Lung microvascular endothelial cell (primary cell): ENCODE measurements at places on chromosomes 7 and 10.

GRCh38 chr7:131431289-131431688 is 103.6 kb downstream of the MKLN1 start:
- no peak for DNase-seq

- peak; percentile 81 for DNase-seq
These were observed 26.9 kb downstream of the ASAH2 start for GRCh38 chr10:50224330-50224952.

- DNase-seq = no peak
These were observed 8.3 kb downstream of the FAM20C start for GRCh38 chr7:200704-201103.

DNA sequence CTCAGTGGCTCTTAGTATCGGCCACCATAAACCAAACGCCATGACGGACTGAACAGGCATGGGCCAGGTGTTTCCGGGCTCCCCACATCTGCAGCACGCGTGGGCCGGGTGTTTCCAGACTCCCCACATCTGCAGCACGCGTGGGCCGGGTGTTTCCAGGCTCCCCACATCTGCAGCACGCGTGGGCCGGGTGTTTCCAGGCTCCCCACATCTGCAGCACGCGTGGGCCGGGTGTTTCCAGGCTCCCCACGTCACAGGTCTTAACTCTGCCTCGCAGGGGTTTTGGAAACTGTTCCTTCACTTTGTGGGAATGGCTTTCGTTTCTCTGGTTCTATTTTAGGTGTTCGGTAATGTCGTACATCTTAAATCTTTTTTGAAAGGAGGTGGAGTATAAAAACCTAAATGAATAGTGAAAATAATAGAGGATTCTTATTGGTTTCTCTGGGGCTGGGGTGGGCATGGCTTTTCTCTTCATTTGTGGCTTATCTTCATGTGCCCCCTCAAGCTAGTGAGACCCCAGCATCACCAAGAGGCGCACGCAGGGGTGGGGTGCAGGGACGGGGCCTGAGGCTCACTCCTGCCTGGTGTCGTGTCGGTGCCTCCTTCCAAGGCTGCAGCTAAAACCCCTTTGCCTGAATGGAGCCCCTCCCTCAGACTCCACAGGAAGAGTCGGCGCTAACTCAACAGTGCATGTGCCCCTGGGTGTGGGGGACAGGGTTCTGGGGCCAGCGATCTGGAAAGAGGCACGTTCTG is 126.3 kb downstream of the WDR37 start:
- no peak for DNase-seq

- DNase-seq = peak; percentile 13
These were observed at the start of gene PRR15 for GRCh38 chr7:29563590-29564495. TSS of gene PRR15 (plus strand) at chr7:29563835. CDS start at chr7:29566330, 2,495 bp downstream.

DNA sequence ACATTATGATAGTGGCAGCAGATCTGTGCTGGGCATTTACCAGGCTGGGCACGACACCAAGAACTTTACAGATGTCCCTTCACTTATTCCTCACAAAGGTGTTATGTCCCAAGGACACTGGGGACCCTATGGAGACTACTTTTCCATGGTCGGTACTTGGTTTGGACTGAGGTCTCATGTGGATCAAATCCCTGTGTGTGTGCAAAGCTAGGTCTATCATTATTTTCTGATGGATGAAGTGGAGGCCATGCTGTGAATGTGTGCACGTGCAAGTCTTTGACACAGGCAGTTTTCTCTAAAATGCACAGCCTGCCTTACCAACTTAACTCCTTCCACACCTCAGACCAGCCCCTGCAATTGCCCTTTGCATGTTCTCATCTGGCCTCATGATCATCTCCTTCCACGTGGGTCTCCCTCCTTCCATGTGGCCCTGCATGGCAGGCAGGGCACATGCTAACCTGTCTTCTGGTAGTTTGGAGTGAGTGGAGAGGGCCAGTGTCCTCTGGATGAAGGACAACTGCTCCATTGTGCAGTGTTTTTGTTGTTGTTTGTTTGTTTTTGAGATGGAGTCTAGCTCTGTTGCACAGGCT is 16.0 kb upstream of the ZNF273 start:
- DNase-seq = no peak

DNA sequence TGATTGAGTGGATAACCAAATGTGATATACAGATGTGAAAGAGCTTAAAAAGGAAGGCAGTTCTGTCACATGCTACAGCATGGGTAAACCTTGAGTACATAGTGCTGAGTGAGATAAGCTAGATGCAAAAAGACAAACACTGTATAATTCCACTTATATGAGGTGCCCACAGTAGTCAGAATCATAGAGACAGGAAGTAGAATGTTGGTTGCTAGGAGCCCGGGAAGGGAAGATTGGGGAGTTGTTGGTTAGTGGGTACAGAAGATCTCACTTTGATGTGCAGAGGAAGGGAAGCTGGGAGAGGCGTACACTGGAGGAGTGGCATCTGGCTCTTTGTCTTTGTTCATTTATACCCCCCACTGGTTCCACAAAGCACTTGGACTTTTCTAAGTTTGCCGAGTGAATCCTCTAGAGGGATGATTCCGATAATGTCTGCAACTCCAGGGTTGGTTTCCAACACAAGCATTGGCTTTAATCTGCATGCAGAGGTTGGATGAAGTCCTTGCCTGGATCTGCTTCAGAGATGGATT is 39.5 kb downstream of the TSPAN14 start:
- no peak for DNase-seq

GRCh38 chr7:36565792-36566356 is 158.4 kb downstream of the AOAH start:
- no peak for DNase-seq

GRCh38 chr7:109663806-109664205 is 1094.1 kb downstream of the DNAJB9 start:
- no peak for DNase-seq

GRCh38 chr7:150811-151221 is 41.6 kb upstream of the FAM20C start:
- no peak for DNase-seq

- no peak for DNase-seq
These were observed 8.1 kb downstream of the PGAM1 start for GRCh38 chr10:97434055-97434454.

- DNase-seq = no peak
These were observed 24.3 kb downstream of the FAM20C start for GRCh38 chr7:216360-217300.

- no peak for DNase-seq
These were observed 138.7 kb downstream of the PTPN20 start for GRCh38 chr10:47049906-47050305.

DNA sequence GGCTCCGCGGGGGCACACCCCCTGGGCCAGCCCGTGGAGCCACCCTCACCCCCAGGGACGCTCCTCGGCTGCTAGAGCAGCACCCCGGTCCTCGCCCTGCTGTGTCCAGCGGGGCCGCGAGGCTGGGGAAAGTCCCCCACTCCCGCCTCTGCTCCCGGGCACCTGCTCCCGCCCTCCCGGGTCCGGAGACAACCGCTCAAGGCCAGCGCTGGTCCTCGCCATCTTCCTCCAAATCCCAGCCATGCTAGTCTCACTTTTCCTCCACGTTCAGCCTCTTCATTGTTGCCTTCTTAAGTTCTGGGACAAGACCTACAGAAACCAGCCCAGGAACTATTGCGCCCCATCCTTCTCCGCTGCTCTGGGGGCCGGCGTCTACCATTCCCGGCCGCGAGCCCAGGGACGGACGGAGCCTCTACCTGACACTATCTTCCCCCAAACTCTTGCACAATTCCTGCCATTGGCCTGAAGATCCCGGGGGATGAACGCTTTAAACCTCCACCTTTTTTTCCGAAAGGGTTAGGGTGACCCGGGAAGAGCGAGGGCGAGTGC is 4.8 kb upstream of the KCP start:
- no peak for DNase-seq

DNA sequence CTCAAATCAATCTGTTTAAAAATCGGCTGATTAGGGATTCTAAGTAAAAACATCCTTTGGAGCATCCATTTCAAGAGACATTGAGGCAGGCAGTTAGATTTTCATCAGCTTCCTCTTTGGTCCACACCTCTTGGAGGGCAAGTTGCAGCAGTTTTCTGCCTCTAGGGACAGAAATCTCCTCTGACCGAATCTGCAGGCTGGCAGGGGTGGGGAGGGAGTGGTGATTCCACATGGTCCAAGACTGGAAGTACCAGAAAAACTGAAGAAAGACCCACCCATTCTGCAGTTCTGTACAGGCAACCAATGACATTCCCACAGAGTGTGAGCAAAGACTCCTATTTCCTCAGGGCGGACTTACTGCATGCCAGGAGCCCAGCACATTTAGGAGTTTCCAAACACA is 29.0 kb downstream of the FGFBP3 start:
- no peak for DNase-seq

DNA sequence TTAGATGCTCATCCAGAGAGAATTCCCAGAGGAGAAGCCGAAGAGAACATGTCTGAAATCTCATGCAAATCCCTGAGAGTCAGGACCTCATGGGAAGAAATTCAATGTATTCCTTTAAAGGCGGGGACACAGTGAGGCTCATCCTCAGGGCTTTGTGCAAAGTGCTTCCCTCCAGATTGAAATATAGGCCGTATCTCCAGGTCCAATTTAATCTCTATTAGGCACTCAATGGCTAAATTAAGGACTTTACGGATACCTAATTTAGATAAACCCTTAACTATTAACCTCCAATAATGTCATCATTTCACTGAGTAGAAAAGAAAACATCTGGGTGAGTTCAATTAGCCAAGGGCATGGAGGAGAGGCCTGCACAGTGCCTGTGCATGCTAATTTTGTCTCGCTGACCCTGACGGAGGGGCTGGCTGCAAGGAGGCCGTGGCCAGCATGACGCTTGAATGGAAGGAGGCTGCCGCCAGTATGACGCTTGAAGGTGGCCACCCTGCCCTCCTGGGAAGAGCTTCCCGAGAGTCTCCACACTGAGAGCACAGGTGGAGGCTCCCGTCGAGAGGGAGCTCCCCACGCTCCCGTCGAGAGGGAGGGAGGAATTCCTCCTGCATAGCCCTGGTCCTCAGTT is 287.6 kb downstream of the ADARB2 start:
- DNase-seq = no peak

DNA sequence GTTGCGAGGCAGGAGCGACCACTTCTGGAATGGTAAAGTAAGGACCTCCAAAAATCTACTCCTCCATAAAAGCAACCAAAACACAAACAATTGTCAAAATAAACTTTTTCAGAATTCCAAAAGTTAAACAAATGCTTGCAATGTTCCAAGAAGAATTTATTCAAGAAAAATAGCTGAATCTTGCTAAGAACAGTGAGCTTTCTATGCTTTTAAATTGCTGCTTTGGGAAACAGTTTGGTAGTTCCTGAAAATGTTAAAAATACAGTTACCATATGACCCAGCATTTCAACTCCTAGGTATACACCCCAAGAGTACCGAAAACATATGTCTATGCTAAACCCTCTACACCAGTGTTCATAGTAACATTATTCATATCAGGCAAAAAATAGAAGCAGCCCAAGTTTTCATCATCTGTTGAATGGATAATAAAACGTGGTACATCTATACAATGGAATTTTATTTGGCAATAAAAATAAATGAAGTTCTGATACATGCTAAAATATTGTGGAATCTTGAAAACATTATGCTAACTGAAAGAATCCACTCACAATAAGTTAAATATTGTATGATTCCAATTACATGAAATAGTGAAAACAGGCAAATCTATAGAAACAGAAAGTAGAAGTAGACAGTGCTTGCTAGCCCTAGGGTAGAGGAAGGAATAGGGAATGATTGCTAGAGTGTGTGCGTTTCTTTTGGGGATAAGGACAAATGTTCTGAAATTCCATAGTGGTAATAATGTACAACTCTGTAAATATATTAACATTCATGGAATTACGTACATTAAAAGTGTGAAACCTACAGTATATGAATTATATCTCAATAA is 57.0 kb downstream of the LRRN3 start:
- no peak for DNase-seq

DNA sequence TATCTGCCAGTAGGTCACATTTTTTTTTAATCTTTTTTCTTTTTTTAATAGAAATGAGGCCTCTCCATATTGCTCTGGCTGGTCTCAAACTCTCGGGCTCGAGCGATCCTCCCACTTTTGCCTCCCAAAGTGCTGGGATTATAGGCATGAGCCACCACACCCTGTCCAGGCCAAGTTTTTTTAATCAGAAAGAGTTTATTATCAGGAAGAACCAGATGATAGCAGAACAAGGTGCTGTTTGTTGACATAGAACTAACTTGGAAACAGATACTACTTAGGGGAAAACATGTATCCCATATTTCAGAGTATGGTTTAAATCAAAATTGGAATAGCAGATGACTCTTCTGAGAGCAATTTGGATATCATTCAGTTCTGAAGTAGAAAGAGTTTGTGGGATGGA is 118.6 kb downstream of the NRF1 start:
- no peak for DNase-seq
